HFF-Myc (cell line): ENCODE measurements at places on chromosomes 5 and 9.
A peak's percentile ranks its signal among the peaks of the same experiment; 100 is the strongest.

DNA sequence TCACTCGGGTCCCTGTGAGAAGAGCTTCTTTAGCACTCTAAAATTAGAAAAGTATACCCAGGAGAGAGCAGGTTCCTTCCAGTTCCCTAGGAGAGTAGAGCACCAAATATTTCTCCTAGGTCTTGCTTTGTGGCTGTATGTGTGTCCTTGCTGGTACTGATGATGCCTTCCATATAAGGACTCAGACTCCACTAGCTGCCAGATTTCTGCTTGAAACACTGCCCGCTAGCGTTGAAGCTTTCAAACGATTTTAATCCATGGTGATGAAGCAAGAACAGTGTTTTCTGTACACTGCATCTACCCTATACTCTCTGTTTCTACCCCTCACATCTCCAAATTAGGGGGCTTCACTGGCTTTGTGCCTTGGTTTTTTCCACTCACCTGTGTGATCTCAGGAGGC lies 2.4 kb upstream of the SMC2 start:
- no peak for DNase-seq

DNA sequence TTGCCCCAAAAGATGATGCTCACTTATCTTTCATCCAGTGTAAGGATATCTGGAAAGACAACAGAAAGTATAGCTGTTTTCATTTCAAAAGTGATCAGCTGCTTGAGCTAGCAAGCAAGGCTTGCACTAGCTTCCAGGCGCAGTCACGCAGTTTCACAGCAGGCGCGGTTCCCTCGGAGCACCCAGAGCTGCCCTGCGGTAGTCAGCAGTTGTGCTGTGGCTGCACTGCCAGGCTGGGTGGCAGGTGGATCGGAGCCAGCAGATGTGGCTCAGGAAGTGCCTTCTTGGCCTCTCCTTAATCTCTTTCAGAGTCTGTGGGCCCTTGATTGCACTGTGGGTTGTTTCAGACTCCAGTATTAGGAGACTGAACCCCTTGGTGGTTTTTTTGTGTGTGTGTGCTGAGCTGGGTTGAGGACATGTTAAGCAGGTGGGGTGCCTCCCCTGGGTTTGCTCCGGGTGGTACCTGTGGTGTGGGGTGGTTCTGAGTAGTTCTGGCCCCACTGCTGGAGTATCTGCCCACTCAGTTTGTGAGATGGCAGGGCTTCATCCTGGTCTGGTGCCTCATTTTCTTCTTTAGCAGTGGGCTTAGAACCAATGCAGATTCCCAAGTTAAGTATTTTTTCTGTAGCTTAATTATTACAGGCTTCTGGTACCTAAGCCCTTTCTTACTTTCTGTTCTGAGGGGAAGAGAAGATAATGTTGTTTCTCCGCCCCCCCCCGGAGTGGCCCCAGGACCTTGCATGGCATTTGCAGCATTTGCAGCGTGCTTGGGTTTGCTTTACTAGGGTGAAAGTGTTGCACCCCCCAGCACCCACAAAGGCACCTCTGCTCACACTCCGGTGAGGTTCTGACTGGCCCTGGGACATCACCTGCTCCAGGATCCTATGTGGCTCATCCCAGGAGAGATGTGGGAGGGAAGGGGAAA lies 16.4 kb downstream of the TENT4A start:
- DNase-seq, result no peak

DNA sequence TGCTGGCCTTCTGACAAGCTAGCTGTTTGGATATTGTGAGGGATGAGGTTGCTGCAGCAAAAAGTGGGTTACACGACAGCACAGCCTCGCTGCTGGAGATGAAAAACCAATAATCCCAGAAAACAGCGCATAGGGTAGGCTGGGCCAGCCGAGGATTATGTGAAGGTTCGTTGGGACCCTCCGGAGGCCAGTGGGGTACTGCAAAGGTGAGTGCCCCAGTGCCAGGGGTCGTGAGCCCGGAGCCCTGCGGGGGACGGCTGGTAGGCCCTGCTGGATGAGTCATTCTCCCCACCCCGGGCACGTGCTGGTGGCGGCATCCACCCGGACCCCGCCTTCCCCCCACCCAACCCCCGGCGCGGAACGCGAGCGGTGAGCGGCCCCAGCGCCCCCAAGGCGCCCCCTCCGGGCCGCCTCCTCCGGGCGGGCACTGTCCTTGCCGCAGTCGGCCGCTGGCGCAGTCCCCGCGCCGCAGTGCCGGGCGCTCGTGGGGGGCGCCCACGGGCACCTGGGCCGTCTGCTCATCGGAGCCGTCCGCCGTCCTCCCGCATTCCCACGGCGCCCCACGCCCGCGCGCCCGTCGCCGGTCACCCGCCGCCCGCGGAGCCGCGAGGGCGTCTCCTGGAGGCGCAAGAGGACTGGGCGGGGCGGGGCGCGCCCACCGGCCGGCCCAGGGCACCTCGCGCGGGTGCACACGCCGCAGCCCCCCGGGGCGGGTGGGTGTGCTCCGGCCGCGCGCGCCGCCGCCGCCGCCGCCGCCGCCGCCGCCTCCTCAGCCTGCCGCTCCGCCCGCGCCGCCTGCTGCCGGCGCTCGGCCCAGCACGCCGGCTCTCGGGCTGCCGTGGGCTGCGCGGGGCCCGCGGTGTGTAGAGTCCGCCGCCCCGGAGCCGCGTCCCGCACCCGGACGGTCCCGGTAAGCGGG lies at the start of gene PHF24:
PHF24 (plus strand) TSS at position 794 of the 919 bp plus-strand sequence. CDS start 13,014 bp downstream, outside the sequence.
- no peak for DNase-seq

GRCh38 chr5:143025971-143026370 lies 255.8 kb downstream of the ARHGAP26 start:
- no peak for DNase-seq

- DNase-seq, result no peak
These were observed 34.5 kb downstream of the HRH2 start for GRCh38 chr5:175692235-175692995.

GRCh38 chr9:94697972-94698581 lies 28.4 kb upstream of the AOPEP start:
- DNase-seq, result no peak

GRCh38 chr5:109676920-109677319 lies 12.8 kb upstream of the MAN2A1 start:
- no peak for DNase-seq

GRCh38 chr9:136462664-136463063 lies 20.2 kb downstream of the SEC16A start:
- no peak for DNase-seq

GRCh38 chr5:157520911-157521703 lies 54.5 kb downstream of the ADAM19 start:
- no peak for DNase-seq

GRCh38 chr9:70127036-70127435 lies 83.4 kb downstream of the MAMDC2 start:
- no peak for DNase-seq

GRCh38 chr9:27664121-27664779 lies 91.0 kb upstream of the C9orf72 start:
- no peak for DNase-seq

- DNase-seq, result no peak
These were observed 168.7 kb downstream of the C5orf15 start for GRCh38 chr5:133799571-133800237.

DNA sequence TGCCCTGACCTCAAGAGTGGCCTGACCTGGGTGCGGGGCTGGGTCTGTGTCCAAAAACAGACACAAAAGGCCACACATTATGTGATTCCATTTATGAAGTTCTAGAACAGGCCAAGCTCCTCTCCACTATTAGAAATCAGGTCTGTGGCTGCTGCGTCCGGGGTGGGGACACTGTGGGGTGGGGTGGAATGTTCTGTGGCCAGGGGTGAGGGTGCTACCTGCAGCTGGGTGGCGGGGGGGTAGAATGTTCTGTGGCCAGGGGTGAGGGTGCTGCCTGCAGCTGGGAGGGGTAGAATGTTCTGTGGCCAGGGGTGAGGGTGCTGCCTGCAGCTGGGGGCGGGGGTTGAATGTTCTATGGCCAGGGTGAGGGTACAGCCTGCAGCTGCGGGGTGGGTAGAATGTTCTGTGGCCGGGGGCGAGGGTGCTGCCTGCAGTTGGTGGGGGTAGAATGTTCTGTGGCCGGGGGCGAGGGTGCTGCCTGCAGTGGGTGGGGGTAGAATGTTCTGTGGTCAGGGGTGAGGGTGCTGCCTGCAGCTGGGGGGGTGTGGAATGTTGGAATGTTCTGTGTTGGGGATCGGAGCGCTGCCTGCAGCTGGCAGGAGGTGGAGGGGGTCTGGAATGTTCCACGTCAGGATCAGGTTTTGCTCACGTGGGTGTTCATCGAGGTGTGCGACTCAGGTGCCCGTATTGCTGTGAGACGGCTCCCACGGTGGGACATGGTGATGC lies 8.3 kb downstream of the LCN12 start:
- no peak for DNase-seq

DNA sequence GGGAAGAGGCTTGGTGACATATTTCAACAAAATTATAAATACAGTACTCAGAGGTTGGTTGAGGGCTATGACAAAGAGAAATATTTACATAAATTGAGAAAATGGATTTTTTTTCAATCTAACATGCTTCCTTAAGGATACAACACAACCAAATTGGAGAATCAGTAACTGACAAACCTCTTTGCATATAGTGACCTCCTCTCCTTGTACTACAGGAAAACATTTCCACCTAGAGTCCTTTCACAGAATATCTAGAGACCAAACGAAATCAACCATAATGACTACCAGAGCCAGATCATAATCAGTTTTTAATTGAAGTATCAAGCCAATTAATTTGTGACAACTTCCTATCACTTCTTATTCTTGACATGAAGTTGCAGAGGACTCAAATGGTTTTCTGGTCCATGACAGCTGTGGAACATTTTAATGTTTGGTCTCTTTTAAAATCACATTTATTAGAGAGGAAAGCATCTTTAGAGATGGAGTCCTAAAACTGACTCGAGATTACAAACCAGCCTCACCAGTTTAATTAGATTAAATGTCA lies 1636.5 kb upstream of the C9orf72 start:
- no peak for DNase-seq

DNA sequence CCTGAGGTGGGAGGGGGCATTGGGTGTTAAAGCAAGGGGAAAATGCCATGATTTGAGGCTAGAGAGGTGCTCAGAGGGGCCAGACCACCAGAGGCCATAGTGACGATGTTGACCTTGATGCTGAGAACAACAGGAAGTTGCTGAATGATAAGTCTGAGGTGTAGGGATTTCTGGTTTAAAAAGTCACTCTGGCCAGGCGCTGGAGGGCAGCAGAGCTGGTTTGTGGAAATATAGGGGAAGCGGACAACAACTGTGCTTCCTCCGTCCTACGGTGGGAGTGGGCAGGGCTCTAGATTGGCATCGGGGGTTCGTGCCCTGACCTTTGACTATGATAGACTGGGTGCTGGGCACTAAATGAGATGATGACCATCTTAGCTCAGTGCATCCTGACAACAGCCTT lies 44.7 kb downstream of the STOM start:
- DNase-seq, result no peak

DNA sequence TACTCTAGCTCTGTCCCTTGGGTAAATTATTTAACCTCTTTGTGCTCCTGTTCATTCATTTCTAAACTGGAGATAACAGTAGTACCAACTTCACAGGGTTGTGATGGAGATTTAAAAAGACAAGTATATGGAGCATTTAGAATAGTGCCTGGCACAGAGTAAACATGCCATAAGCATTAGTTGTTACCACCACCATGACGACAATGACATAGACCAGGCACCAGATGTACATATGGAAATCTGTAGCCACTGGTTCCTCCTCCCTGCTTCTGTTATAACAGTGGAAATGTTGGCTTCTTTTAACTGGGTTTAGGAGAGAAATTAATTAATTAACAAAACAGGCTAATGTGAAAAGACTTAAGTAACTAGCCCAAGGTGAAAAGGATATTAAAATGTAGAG lies 217.5 kb downstream of the DENND1A start:
- no peak for DNase-seq

GRCh38 chr5:116671211-116671736 lies 96.7 kb upstream of the SEMA6A start:
- no peak for DNase-seq

GRCh38 chr5:9626955-9627354 lies 3.2 kb downstream of the TAS2R1 start:
- DNase-seq, result no peak

DNA sequence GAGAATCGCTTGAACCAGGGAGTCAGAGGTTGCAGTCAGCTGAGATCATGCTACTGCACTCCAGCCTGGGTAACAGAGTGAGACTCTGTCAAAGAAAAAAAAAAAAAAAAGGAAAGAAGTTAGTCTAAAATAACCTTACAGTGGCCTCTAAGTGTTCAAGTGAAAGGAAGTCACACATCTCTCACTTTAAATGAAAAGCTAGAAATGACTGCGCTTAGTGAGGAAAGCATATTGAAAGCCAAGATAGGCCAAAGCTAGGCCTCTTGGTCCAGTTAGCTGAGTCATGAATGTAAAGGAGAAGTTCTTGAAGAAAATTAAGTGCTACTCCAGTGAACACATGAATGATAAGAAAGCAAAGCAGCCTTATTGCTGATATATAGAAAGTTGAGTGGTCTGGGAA lies 38.1 kb downstream of the ITGA1 start:
- DNase-seq, result no peak

DNA sequence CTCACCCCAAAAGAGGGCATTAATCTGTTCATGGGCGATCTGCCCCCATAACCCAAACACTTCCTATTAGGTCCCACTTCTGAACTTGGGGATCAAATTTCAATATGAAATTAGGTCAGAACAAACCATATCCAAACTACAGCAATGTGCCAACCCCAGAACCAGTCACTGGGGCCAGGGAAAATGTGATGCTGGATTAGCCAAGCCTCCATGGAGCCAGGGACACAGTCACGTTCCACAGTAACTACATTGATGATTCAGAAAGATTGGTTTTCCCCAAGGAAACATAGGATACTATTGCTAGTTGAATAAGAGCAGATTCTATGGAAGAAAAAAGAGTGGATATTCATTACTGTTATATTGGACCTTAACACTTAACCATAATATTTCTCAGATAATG lies 84.2 kb downstream of the GIN1 start:
- DNase-seq, result no peak

GRCh38 chr5:103487822-103488493 lies 74.6 kb downstream of the NUDT12 start:
- DNase-seq, result no peak

DNA sequence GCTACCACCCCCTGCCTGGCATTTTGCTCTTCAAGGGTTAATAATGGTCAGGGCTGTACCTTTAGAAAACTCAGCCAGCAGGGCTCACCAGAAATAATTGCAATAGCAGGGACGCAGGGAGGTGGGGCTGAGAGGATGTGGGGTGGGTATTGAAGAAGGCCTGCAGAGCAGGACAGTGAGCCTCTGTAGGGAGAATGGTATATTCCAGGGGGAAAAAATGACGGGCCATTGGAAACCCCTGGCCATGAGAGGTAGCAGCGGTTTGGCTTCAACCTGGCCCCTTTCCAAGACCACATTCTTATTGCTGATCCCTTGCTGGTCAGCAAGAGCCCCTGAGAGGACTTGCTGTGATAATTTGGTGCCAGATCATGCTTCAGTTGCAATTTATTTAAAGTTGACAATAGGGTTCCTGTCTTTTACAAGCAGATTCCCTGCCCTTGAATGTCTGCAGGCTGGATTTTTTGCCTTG lies 36.7 kb upstream of the CTNNA1 start:
- peak; percentile 4 for DNase-seq
